ENCODE measurements at places on chromosomes 13 and 19.

DNA sequence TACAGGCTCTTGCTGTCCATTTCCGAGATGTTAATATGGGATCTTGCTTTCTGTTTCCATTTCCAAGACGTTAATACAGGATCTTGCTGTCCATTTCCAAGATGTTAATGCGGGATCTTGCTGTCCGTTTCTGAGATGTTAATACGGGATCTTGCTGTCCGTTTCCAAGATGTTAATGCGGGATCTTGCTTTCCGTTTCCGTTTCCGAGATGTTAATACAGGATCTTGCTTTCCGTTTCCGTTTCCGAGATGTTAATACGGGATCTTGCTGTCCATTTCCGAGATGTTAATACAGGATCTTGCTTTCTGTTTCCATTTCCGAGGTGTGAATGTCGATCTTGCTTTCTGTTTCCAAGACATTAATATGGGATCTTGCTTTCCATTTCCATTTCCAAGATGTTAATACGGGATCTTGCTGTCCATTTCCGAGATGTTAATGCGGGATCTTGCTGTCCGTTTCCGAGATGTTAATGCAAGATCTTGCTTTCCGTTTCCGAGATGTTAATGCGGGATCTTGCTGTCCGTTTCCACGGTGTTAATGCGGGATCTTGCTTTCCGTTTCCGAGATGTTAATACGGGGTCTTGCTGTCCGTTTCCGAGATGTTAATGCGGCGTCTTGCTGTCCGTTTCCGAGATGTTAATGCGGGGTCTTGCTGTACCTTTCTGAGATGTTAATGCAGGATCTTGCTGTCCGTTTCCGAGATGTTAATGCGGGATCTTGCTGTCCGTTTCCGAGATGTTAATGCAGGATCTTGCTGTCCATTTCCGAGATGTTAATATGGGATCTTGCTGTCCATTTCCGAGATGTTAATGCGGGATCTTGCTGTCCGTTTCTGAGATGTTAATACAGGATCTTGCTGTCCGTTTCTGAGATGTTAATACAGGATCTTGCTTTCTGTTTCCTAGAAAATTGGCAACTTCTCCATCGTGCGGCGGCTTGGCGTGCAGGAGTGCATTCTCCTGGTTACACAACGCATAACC is 38.3 kb downstream of the PEX11G start:
- peak; percentile 29 for DNase-seq

DNA sequence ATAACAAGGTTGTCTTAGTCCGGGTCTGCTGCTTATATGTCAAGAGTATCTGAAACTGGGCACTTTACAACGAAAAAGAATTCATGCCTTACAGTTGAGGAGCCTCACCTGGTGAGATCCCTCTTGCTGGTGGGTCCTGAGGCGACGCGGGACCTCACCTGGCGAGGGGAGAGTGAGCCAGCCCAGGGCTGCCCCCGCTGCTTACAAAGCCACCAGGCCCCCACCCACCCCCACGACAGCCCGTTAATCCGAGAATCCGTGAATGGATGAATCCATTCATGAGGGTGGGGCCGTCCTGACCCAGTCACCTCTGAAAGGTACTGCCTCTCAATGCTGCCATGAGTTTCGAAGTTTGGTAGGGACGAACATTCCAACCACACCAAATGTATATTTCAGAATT is 54.0 kb upstream of the F7 start:
- DNase-seq = no peak

- DNase-seq = no peak
Observed at GRCh38 chr19:29644210-29644609, 21.1 kb upstream of the PLEKHF1 start.

DNA sequence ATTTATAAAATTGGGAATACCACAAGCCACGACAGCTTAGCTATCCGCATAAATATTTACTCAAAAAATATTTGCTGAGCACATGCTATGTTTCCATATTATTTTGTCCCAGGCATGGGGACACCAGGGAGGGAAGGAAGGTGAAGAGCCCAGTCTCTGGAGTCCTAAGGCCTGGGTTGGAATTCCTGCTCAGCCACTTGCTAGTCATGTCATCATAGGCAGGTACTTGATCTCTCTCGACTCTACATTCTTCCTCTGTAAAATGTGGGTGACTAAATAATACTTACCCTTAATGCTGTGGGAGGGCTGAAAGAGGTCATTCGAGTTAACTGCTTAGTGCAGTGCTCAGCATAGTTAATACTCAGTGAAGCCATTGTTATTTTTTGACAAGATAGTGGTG is 4.3 kb upstream of the RNASEH2B start:
- DNase-seq = no peak

- DNase-seq = peak; percentile 76
Observed at GRCh38 chr19:37977992-37978391, 71.0 kb downstream of the SIPA1L3 start.
